GM03348 (cell line): ENCODE measurements at places on chromosomes 3 and 15.

- peak; percentile 79 for DNase-seq
These were observed 195.1 kb upstream of the ICE2 start for GRCh38 chr15:60673918-60674558.

DNA sequence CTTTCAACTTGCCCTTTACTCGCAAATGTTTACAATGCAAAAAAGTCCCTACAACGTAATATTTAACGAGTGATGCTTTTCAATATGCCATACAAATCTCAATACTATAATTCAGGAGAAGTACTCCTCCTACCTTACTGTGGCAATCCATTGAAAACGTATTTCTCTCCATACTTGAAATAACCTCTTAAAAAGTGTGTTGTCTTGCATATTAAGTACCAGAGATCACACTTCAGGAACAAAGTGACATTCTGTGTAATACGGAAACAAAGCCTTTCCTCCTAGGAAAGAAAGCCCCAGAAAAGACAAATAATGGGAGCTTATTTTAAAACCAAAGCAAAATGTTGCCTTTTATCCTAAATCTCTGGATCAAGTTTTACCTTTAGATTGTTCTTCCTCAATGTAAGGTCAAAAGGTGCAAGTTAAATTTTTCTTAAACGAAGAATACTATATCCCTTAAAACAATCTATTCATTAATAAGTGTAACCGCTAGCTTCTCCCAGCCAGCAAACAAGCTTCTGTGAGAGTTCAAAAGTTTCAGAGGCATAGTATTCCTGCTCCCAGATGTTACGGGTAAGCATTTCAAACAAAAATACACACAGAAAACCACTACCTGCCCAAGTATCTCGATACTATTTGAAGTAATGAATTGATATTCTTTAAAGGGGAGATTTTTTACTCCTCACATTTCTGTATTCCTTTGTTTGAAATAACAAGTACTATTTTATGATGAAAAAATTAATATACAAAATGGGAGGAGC lies 1.7 kb downstream of the TJP1 start:
- DNase-seq = no peak

GRCh38 chr15:83300826-83301225 lies 16.4 kb upstream of the BNC1 start:
- no peak for DNase-seq

- DNase-seq = no peak
These were observed 57.8 kb upstream of the SUCLG2 start for GRCh38 chr3:67712259-67712658.

- DNase-seq = no peak
These were observed 728.4 kb upstream of the GOLIM4 start for GRCh38 chr3:168824107-168824506.

GRCh38 chr3:37862903-37863815 lies 1.5 kb downstream of the CTDSPL start:
- peak; percentile 37 for DNase-seq

- DNase-seq = no peak
These were observed 77.4 kb downstream of the SLTM start for GRCh38 chr15:58856086-58856485.

DNA sequence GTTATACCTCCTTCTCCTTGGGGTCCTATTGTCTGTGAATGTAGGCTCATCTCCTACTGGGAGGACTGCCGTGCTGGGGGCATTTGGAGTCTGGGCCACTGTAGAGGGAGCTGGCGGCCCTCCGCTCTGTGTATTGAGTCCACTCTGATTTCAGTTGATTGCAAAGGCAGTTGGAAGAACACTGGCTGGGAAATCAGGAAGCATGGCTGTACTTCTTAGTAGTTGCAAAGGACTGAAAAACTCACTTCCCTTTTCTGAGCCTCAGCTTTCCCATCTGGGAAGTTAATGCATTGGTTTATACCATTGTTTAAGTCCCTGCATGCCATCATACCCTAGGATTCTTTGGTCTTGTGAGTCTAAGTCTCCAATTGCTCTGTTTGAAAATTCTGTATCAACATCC lies 46.7 kb downstream of the TMED3 start:
- DNase-seq = no peak

- DNase-seq = no peak
These were observed 5.7 kb upstream of the GNB5 start for GRCh38 chr15:52196891-52197290.
